SIG-M5 (cell line): ENCODE measurements at places on chromosomes 4 and X.

DNA sequence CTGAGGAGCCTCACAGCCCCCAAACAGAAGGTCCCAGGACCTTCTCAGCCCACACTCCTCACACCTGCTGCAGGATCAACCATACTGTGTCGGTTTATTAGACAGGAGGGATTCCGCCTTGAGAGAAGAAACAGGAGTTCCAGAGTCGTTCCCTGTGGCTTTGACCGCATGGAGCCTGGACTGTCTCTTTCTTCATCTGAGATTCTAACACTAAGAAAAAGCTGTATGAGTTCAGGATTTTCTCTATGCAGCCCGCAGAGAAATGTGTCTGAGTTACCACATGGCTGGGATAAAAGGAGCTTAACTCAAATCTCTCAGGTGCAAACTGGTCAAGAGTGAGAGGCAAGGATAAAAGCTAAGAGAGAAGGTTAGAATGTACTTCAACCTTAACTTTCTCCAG lies 126.7 kb downstream of the AFAP1 start:
- no peak for DNase-seq

DNA sequence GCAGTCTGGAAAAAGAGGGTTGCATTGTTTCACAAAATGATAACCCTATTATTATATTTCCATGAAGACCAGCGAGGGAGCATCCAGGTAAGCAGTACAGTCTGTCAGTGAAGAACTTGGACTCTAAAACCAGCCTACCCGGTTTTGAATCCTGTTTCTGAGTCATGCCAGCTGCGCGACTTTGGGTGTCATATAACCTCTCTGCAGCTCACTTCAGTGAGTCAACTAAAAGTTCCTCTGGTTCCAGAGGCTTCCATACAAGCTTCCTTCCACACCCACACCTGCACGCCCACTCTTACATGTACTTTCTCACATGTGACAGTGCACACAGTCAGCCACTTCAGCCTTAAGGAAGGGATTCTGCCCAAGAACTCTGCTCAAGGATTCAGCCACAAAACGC lies 49.8 kb upstream of the PRPS2 start:
- DNase-seq, result no peak

GRCh38 chr4:151439320-151439719 lies 30.3 kb downstream of the FHIP1A start:
- DNase-seq, result no peak

- DNase-seq, result no peak
Observed at GRCh38 chrX:10008483-10009056, 41.4 kb downstream of the CLDN34 start.

GRCh38 chr4:103405415-103405814 lies 207.3 kb upstream of the CENPE start:
- DNase-seq, result no peak

DNA sequence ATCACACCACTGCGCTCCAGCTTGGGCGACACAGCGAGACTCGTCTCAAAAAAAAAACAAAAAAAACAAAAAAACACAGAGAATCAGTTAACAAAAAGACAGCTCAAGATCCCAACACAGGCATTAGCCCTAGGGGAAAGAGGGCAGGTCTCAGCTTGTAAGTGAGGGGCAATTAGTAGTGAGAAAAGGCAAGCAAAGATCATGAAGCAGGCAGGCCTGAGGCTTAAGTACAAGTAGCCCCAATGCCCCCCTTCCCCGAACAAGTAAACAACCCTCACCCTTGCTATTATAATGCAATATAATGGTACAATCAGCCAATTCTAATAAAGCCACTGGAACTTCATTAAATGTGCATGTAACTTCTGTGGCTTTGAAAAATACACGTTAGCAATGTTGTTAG lies 17.0 kb downstream of the ADGRA3 start:
- DNase-seq, result no peak

DNA sequence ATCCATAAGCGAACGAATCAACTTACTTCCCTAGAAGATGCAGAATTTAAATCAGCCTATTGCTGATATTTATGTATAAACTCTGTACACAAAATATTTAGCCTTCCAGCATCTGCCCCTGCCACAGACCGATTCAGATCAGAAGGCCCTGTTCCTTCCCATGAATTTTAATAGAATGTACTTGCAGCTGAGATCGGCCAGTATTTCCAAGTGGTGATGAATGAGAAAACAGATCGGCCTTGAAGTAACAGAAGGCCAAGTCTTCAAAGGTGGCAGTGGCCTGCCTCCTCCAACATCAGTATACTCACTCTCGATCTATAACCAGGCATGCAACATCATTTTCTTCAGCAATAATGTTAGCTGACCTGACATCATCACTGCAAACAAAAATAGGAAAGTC lies 66.4 kb downstream of the PRKG2 start:
- no peak for DNase-seq

- DNase-seq, result no peak
Observed at GRCh38 chr4:161696944-161697343, 466.9 kb downstream of the FSTL5 start.

GRCh38 chr4:184096561-184097240 lies 121.0 kb downstream of the ENPP6 start:
- DNase-seq, result no peak

- no peak for DNase-seq
Observed at GRCh38 chr4:4216648-4217047, 10.1 kb downstream of the OTOP1 start.

- no peak for DNase-seq
Observed at GRCh38 chr4:25859429-25860148, 3.2 kb downstream of the SEL1L3 start.

- DNase-seq, result no peak
Observed at GRCh38 chrX:113539599-113540356, 699.1 kb upstream of the AMOT start.

- DNase-seq, result no peak
Observed at GRCh38 chrX:101550362-101550750, at the start of gene ARMCX1. Gene ARMCX1 (plus strand): TSS chrX:101550547. CDS start chrX:101552931, 2,384 bp downstream.

DNA sequence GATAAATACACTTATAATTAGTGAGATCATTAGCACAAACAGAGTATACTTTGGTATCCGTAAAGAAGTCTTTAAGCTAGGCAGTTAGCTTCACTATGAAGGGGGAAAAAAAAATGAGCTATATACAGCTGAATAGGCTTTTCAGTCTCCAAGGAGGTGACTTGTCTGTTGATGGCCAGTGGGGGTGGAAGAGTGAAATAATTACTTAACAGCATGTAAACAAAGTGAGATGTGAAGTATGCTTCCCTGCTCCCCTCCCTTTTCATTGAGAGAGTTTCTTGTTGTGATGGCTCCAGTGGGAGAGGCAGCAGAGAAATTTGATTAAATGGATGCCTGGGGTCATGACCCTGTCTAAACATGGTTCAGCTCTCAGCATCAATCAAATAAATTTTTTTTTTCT lies 180.9 kb downstream of the DACH2 start:
- no peak for DNase-seq

GRCh38 chrX:71634366-71634765 lies 16.1 kb upstream of the CXCR3 start:
- no peak for DNase-seq

GRCh38 chr4:89101256-89102161 lies 9.8 kb upstream of the TIGD2 start:
- DNase-seq, result no peak

GRCh38 chr4:144906181-144906925 lies 191.6 kb downstream of the ANAPC10 start:
- DNase-seq, result no peak

DNA sequence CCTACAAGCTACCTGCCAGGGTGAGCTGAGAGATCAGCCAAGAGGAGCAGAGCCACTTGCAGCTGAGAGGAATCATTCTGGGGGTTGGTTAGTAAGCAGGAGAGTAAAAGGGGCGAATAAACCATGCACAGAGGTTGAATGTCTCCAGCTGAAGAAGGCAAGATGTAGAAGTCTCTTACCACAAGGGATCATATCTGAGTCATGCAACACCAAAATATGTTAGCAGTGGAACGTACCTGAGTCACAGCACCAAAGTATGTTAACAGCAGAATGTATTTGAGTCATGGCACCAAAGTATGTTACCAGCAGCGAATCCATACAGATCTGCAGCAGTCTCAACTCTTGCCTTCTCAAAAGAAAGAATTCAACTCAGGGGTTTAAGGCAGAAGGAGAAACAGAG lies 29.9 kb downstream of the C4orf51 start:
- DNase-seq, result no peak

DNA sequence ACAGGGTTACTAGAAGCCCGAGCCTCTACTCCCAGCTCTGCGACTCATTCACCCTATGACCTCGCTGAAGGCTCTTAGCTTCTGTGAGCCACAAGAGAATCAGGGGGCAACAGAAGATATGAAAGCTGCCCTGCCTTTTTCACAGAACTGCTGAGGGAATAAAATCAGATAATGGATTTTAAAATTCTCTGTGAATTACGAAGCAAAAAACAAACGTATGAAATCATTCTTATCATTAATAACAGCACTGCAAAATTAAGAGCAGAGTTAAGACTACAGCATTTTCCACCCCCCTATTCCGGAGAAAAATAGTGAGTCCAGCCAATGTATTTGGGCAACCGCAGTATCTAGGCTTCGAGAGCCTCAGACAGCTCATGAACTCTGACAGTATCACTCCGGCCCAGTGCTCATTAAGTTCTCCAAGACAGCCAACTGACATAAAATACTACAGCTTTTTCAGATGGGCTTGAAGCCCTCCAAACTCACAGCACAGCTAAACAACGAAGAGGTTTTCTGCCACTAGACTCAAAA lies 33.4 kb downstream of the AFAP1 start:
- DNase-seq, result no peak

DNA sequence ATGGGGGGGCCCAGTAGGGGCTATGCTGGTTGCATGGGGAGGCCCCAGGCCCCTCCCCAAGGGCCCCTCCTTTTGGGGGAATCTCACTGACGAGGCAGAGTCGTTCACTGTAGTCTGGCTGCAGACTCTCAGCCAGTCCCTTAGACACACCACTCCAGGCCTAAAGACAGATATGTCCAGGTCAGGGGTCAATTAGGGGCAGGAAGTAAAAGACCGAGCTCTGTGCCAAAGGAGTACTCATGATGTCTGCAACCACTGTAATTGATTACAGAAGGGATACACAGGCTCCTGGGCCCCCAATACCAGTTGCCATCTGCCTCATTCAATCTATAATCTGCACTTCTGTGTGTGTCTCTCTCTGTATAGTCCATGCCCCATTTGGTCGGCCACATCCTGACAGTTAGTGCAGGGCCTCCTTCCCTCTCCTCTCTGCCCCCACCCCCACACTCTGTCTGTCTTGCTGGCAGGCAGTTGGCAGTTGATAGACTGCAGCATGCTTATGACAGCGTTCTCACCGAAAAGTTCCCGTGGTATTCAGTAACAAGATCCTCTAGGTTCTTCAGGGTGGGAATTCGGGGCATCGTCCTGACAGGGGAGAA lies 1.3 kb upstream of the CXorf65 start:
- DNase-seq, result no peak

- peak; percentile 7 for DNase-seq
Observed at GRCh38 chr4:145618932-145619638, at the start of gene MMAA. Gene MMAA (plus strand): TSS chr4:145619385. CDS start chr4:145639140, 19,755 bp downstream.

DNA sequence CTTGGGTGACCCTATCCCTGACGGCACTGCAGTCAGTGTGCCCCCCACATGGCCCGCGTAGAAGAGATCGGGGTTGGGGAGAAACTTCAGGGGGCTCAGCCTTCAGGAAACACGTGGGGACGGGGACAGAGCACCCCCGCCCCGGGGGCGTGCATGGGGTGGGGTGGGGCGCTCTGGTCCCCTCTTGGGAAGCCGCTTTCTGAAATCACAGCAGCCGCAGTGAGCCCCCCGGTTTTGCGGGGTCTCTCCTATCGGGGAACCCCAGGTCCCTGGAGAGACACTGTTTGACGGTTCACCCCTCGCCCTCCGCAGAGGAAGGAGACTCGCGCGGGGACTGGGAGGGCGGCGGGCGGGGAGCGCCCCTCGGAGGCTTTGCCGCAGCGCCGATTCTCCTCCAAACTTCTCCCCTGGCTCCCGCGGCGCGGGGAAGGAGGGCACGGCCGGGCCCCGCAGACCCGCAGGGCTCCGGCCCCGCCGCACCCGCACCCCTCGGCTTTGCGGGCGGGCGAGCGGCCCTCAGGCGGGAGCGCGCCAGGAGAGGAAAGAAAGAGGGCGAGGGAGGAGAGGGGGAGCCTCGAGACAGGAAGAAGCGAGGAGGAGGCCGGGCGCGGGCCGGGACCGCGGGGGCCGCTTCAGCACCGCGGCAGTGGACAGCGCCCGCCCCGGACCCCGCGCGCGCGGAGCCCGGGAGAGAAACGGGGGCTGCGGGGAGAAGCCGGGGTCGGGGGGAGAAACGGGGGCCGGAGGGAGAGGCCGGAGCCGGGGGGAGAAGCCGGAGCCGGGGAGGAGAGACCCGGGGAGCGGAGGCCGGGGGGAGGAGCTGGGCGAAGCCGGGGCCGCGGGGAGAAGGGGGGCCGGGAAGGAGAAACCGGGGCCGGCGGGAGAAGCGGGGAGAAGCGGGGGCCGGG lies 612 bp downstream of the CPLX1 start:
- DNase-seq, result no peak

DNA sequence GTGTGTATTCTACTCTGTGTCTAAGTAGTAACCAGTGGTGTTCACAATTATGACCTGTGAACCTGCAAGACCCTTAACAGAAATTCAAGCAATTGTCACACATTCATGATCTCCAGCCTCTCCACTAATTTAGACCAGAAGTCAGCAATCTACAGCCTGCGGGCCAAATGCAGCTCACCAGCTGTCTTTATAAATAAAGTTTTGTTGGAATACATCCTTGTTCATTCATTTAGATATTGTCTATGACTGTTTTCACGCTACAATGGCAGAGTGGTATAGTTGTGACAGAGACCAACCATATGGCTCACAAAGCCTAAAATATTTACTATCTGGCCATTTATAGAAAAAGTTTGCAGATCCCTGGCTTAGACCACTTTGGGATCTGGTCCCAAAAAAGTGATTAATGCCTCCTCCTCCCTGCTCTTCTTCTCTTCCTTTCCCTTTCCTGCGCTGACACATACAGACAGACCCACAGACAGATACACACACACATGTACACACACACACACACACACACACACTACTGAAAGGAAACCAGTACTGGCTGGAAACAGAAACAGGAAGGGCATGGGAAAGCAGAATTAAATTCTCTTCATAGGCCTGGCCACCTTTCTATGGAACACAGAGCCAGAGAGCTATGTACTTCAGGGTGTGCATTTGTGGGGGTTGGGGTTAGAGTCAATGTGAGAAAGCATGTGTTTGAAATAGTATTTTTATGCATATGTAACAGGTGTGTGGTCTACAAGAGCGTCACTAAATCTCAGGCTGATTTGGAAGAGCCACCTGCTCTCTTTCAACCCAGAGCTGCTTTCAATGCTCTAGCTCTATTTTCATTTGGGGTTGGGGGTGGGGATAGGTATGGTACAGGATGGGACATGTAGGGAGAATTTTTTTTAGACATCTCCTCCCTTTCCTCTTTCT lies 49.7 kb upstream of the TMEM164 start:
- no peak for DNase-seq

DNA sequence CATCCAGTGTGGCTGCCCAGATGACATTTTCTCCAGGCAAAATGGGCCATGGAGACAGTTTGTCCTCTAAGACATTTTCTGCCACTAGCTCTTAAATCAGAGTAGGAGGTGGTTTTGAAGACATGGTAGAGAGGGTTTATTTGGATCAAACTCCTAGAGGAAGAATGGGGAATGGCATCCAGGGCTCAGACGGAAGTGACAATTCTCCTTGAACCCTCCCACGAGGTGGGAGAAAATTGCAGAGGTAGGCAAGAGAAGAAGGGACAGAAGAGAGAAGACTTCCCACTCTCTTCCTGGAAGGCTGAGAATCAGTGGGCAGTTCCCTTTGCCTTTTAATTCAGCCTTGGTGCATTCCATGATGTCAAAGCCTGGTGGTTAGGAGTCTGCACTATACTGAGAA lies 194.0 kb downstream of the SMIM20 start:
- DNase-seq, result no peak

- no peak for DNase-seq
Observed at GRCh38 chr4:184752496-184753275, 18.8 kb upstream of the CENPU start.
